ENCODE measurements at places on chromosomes 12 and 14. TPM values are rescaled to one million over a fixed set of nuclear protein-coding genes. Genes with fewer than 3 reads are reported as not detected.

Gene HNF1A
- not detected for total RNA-seq

Gene BDKRB1
- total RNA-seq, result 53.3 TPM

Gene OAS2
- total RNA-seq, result not detected

Gene RAD9B
- 0.32 TPM for total RNA-seq

Gene LMO3
- total RNA-seq, result not detected

Gene NRIP2
- 1.0 TPM for total RNA-seq

Gene PEBP1
- total RNA-seq, result 254 TPM

Gene WDR20
- total RNA-seq, result 11.4 TPM

Gene INHBC
- total RNA-seq, result not detected

Gene LBHD2
- total RNA-seq, result not detected

Gene SLC7A7
- total RNA-seq, result 9.1 TPM

Gene BDKRB2
- 49.1 TPM for total RNA-seq

Gene A2M
- 566 TPM for total RNA-seq

Gene IAPP
- not detected for total RNA-seq

Gene COL2A1
- 0.56 TPM for total RNA-seq

Gene XRCC3
- total RNA-seq, result 26.9 TPM

Gene LAG3
- not detected for total RNA-seq

Gene TAS2R8
- total RNA-seq, result 0.08 TPM

Gene RPS6KA5
- total RNA-seq, result 0.96 TPM

Gene CIDEB
- total RNA-seq, result 0.16 TPM

Gene MIP
- total RNA-seq, result not detected

Gene AMN
- total RNA-seq, result 0.08 TPM

Gene CIROP
- total RNA-seq, result 0.88 TPM

Gene TRIM9
- total RNA-seq, result 0.40 TPM

Gene UNC119B
- 20.8 TPM for total RNA-seq

Gene TGM1
- 0.52 TPM for total RNA-seq

Gene P3H3
- 72.0 TPM for total RNA-seq

Gene PMEL
- total RNA-seq, result 1.7 TPM

Gene STRAP
- total RNA-seq, result 129 TPM

Gene TPH2
- not detected for total RNA-seq

Gene FOXG1
- total RNA-seq, result not detected

Gene GLS2
- total RNA-seq, result not detected

Gene NUAK1
- total RNA-seq, result 5.0 TPM

Gene ESPL1
- 7.4 TPM for total RNA-seq

Gene TCTN2
- 8.4 TPM for total RNA-seq

Gene LALBA
- not detected for total RNA-seq

Gene TESPA1
- total RNA-seq, result not detected

Gene GLIPR1
- total RNA-seq, result 56.4 TPM

Gene KCNC2
- not detected for total RNA-seq

Gene GXYLT1
- 11.3 TPM for total RNA-seq

Gene GZMH
- not detected for total RNA-seq

Gene ANO2
- total RNA-seq, result under 0.01 TPM

Gene PIK3C2G
- total RNA-seq, result 0.13 TPM

Gene CLEC6A
- not detected for total RNA-seq

Gene RNASE2
- total RNA-seq, result not detected

Gene IFNG-AS1
- total RNA-seq, result not detected

Gene RTN1
- 2.6 TPM for total RNA-seq

Gene UNG
- total RNA-seq, result 30.3 TPM

Gene AKAP3
- total RNA-seq, result 5.2 TPM

Gene GPRC5D
- total RNA-seq, result not detected

Gene PTPRQ
- total RNA-seq, result 0.24 TPM

Gene TAS2R43
- not detected for total RNA-seq

All from epithelial cell of alveolus of lung (primary cell).